HL-60 (cell line): ENCODE measurements at places on chromosomes 2 and 18.

GRCh38 chr2:121721926-121722325 is 14.7 kb downstream of the NIFK start:
- no peak for DNase-seq

- DNase-seq = no peak
Measured at GRCh38 chr2:85795331-85796045, 41.7 kb downstream of the ATOH8 start.

DNA sequence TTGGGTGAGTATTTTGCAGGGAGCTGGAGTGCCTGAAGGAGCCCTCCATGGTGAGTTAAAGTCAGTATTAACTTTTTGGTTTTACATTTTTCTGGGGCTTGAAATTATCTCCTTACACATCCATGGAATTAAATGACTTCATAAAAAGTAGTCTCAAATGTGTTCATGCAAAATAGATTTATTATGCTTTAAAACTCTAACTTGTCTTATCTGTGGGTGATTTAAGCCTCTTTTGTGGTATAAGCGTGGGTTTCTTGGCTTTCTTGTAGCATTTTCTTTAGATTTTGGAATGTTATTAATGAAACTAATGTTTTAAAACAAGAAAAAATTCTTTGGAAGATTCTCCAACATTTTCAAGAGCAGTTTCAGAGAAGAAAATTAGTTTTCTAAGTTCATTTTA is 27.8 kb downstream of the NABP1 start:
- no peak for DNase-seq

- no peak for DNase-seq
Measured at GRCh38 chr2:39667104-39667885, 1.6 kb downstream of the TMEM178A start.

DNA sequence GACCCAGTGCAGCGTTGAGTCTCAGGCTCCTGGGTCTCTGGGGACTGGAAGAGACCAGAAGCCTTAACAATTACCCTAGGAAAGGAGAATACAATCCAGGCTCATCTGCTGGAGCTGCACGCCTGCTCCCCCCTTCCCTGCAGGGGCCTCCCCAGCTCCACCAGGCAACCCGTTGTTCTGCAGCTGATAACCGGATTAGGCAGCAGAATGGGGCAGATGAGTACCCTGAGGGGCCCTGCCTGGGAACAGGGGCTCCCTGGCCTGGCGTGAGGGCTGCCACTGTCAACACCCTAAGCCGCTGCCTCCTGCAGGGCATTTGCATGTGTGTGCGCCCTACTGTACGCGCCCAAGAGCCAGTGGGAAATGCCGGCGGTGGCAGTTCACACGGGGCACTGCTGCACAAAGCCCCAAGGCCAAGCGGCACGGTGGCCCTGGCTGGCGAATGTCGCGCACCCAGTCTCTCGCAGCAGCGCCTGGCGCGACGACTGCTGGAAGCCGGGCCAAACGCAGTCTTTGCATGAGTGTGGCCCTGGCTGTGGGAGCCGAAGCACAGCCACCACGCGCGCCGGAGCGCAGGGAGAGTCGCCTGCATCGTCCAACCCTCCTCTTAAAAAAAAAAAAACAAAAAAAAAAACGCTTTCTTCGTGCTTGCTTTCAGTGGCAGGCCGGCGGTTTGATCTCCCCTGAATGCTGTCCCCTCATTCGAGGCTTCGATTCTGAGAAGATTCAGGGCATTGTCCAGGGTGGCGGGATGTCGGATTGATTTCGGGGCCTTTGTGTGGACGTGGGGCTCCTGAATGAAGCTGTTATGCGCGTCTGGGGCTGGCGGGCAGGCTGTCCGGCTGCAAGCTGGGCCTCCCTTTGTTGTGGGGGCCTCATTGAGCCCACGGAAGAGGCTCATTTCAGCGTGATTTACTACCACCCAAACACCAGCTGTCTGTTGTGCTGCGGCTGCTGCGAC is 63.8 kb downstream of the SETBP1 start:
- no peak for DNase-seq

DNA sequence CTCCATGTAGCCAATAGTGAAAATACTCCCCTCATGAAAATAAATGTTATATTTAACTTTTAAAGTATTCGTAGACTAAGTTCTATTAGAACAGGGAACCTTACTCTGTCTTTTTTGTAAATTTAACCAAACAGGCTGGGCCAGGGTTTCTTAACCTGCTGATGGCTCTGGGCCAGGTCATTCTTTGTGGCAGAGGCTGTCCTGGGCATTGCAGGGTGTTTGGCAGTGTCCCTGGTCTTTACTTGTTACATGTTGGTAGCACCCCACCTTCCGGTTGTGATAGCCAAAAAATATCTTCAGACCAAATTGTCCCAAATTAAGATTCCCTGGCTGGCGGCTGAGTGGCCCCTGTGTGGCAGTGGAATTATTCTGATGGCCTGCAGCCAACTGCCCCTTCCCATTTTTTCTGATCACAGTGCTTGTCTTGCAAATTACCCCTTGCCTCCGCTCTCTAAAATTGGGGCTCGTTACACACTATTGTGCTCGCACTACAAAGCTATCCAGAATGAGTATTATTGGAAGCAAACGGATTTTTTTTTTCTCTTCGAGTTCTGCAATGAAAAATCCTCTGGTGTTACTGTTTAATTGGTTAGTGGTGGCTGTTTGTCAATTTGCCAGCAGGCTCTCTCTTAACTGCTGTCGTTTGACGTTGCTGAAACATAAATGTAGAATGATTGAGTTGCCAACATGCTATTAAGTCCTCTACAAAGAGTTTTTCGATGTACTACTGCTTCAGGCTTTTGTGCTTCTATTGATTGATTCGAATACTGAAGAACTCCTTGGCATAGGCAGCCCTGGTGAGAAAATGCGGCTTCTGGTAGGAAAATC is 216.9 kb downstream of the SH3RF3 start:
- DNase-seq = no peak

DNA sequence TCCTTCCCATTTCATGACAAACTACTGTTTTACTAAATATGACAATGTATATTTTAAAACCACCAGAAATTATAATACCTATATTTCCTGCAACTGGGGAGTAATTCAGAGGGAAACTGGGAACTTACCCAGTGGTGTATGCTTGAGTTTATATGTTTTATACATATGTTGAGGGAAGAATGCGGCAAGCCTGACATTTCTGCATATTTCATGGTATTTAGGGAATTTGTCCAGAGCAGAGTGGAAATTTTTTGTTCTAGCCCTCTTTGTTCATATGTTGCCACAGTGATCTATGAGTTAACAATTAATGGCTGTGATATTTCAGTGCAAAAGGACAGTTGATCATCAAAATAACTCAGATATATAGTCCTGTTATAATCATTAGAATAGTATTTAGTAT is 230.8 kb upstream of the VWC2L start:
- DNase-seq = no peak

GRCh38 chr2:200253639-200254038 is 52.9 kb upstream of the SPATS2L start:
- no peak for DNase-seq

DNA sequence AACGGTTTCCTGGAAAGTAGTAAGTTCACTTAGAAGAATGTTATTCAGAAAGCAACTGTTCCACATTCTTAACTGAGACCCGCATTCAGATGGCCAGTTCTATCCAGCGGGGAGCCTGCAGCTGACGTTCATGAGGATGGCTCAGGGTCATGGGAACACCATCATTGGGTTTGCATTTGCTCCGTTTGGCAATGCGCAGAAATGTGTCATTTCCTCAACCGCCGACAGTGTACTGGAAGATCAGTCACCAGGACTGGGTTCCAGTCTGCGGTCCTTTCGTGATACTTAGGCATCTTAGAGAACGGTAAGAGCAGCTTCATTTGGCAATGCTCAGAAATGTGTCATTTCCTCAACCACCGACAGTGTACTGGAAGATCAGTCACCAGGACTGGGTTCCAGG is 104.0 kb downstream of the DNER start:
- no peak for DNase-seq

DNA sequence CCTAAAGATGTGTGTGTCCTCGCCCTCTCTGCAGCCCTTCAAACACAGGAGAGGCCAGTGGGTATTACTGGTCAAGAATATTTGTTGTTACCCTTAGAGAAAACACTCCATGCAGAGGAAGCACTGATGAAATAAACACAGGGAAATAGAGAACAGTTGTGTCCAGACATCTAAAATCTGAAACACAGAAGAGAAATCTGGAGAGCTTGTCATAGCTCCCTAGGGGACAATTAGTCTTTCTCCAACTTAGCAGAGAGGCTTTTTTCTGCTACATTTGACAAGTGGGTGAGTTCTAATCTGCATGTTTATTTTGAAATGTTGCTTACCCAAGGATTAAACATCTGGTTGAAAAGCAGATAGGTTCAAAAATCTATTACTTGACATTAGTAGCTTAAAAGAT is 190.1 kb downstream of the CTNNA2 start:
- no peak for DNase-seq

DNA sequence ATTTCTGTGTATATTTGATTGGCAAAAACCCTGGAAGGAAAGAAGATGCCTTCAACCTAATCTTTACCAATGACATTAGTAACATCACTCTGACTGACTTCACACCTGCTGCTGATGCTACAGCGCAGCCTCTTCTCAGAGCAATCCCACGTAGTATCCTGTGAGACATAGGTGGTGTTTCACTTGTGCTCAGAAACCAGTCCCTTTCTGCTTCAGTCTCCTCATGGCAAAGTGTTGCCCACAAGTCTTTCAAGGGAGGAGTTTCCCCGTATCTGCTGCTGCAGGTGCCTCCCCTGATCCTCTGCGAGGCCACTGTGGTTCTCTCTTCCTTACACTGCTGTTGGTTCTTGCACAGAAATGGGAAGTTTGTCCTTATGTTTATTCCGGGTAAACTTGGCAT is 433.2 kb upstream of the TNP1 start:
- no peak for DNase-seq

DNA sequence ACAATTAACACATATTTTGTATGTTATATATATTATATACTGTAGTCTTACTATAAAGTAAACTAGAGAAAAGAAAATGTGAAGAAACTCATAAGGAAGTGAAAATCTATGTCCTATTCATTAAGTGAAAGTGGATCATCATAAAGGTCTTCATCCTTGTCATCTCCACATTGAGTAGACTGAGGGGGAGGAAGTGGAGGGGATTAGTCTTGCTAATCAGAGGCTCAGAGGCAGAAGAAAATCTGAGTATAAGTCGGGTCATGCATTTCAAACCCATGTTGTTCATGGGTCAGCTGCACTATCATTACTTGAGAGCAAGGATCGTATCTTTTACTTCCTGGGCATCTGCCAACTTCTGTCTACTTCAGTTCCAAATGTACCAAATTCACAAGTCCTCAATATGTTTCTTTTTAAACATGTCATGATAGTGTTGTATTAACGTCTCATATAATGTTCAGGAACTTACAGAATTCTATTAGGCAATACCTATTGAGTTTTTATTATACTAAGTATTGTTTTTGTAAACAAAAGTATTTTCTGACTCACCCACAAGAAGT is 208.9 kb upstream of the BOD1L2 start:
- DNase-seq = no peak

DNA sequence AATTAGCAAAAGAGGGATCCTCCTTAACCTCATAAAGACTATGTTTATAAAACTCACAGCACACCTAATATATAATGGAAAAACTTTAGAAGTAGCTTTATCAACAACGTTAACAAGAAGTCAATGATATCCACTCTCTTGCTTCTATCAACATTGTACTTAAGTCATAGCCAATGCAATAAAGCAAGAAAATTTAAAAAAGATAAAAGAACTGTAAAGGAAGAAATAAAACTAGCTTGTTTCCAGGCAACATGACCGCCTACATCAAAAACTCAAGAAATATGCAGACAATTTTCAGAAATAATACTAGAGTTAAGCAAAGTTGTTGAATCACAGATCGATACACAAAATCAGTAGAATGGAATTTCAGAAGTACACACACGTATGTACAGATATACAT is 375.5 kb upstream of the SPRED2 start:
- DNase-seq = no peak

DNA sequence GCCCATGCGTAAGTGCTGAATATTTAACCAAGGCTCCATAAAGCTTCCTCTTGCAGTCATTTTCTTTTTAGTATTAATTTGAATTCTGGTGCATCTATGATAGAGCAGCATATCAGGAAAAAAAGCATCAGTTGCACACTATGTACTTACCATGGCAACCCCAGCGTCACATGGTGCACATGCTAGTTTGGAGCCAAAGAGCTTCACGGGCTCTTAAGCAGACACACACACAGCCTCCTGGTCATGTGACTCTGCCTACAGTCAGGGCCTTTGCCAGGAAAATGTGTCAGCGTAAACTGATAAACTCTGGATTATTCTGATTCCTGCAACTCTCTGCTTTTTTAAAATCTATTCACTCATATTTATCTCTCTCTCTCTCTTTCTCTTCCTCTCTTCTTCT is 30.2 kb downstream of the NYAP2 start:
- no peak for DNase-seq

DNA sequence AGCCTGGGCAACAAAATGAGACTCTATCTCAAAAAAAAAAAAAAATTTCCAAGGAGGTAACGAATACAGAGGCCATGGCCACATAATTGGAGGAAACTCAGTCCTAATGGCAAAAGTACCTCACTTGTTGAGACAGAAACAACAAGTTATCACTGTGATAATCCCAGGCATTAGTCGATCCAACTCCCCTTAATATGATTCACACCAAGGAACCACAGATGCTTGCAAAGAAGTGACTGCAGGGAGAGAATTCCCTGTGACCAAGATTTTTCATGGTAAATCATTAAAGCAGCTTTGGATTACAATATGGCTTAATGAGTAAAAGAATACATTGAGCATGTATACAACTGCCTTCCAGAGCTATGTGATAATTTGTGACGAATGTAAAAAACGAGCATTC is 80.4 kb upstream of the RNU4ATAC start:
- no peak for DNase-seq

DNA sequence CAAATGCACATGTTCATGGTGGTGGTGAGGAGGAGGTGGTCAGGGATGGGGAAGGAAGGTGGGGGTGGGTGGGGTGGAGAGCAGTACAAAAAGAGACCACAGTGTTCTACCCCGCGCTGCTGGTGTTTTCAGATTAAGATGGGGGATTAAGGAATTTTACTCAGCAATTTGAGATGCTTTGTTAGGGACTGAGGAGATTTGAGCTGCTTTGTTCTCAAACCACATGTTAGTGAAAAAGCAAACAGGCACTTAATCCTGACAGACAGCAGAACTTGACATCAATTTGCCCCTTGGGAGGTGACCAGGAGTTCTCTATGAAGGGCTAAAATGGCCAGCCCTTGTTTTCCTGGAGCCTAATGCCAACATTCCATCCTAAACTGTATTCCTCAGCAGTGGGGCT is 244.5 kb downstream of the MEIS1 start:
- no peak for DNase-seq

- DNase-seq = no peak
Measured at GRCh38 chr18:7711495-7711894, 144.4 kb downstream of the PTPRM start.

- no peak for DNase-seq
Measured at GRCh38 chr2:21498016-21498415, 374.2 kb downstream of the TDRD15 start.

DNA sequence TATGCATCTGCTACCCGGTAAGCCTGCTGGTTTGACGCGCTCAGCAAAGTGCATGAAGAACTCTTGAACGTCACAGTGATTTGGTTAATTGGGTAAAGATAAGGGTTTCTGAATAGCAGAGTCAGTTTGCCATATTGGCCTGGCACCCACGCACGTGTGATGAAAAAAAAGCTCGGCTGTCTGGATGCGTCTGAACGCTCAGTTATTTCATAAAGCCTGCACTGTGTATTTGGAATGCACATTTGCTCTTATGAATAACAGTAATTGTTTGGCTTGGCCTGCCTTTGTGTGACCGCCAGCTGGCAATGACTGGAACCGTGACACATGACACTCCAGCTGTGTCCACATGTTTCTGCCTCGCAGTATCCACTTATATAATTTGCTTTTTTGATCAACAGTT is 129.2 kb upstream of the MEIS1 start:
- DNase-seq = no peak

GRCh38 chr2:239675826-239676715 is 275.3 kb upstream of the HDAC4 start:
- no peak for DNase-seq
